ENCODE measurements at places on chromosomes 3 and 15. TPM values are rescaled to one million over a fixed set of nuclear protein-coding genes. Genes with fewer than 3 reads are reported as not detected.
A peak's percentile ranks its signal among the peaks of the same experiment; 100 is the strongest.

DNA sequence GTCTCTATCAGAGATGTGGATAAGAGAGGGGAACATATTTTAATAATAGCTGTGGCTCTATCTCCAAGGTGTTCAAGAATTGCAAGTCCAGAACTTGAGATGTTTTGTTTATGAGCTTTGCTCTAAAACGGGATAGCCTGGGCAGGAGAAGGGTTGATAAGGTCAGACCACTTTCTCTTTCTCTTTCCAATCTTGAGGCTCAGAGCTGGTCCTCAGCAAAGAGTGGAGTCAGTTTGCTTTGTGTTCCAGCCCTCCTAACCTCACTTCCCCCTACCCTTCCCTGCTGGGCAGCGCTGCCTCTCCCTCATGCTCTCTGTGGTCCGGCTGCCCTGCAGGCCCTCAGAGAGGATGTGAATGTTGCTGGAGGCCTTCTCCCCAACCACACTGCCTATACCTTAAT, 13.8 kb downstream of the KLHL6 start:
- DNase-seq = no peak

GRCh38 chr3:155872904-155873646, 2.6 kb downstream of the GMPS start:
- DNase-seq = no peak

DNA sequence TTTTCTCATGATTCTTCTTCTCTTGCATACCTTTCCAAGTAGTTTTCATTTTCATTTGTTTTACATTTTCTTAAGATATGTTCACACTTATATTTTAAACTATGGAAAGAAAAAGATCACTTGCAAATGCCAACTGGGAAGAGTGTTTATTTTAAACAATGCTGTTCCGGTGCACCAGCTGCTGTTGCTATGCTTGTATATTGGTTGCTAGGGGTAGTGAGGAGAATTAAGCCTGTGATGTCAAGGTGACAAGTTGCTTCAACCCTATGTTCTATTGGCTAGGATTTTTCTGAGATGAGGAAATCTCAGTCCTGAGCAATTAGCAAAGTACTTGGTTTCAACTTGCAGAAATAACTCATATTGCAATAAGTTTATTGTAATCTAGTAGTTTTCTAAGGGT, 500.1 kb downstream of the MFSD1 start:
- DNase-seq = no peak

DNA sequence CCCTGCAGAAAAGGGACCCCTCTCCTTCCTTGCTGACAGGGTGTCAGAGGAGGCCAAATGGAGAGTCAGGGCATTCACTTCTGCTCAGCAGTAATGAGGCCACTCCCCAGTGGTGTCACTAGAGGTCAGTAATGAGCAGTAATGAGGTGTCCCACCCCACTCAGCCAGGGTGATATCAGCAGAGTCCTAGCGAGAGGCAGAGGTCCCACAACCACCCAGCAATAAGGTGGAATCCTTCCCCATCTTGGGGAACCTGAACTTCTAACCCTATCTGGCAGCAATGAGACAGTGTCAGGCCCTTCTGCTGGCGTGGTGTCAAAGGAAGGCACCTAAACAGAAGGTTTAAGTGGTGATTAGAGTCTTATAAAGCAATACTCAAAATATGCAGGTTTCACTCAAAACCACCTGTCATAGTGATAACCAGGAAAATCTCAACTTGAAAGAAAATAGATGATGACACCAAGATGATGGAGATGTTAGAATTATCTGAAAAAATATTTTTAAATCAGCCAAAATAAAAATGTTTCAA, 12.9 kb downstream of the OCA2 start:
- no peak for DNase-seq

GRCh38 chr15:51658664-51659063, 22.6 kb upstream of the SCG3 start:
- no peak for DNase-seq

DNA sequence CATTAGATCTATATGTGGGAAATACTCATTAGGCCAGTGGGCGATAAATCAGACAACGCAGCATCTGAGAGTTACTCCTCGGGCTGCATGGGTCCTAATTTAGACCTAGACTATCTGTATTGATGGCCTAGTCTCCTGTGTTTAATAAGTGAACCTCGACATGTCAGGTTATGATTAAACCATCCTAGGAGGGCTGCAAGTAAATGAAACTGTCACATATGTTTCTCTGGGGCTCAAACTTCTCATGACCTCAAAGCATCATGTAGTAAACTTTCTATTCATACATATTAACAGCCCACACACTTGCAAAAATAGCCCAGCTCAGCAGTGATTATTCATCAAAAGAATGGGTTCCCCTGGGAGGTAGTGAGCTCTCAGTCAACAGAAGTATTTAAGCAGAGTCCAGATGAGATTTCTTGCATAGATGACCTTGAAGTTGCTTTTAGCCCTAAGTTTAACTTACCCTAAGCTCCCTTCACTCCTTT, 51.6 kb downstream of the RAB11A start:
- DNase-seq = no peak

DNA sequence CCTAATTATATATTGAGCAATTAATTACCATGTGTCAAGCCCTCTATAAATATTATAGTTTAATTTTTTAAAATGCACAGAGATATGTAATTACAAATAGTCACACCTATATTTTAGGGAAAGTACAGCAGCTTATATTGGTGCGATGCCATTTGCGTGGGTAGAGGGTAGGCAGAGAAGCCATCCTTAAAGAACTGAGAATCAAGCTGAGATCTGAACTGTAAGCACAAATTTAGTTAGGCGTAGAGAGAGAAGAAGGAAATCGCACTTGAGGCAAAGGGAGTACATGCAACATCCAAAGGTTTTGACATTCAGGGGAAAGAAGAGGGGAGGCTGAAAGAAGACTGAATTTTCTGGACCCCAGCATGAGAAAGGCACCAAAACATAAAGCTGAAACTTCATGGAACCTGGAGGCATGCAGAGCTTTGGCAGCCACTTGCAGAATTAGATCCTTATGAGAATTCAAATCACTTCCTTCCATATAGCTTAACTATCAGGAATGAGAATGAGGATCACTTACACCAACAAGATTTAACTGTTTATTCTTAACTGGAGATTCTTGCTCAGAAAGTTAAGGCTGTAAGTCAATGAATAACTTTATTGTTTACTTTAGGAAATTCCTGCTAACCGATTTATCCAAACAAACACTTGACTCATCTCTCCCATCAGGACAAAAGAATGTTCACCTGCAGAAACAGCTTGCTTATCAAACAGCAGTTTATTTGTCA, 114.3 kb downstream of the TGFBR2 start:
- DNase-seq = no peak

DNA sequence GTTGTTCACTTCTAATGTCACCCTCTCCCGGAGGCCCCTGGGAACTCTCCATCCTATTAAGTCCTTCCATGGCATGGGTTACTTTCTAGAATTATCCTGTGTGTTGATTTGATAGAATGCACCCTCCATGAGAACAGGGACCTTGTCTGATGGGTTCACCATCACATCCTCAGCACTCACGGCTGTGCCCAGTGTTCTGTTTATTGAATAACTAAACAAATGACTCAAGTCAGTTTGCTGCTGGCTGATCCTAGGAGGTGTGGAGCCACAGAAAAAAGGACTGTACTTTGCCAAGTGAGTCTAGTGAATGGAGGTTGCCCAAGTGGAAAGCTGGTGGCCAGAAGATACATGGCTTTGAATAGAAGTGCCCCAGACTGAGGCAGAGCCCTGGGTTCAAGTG, 48.5 kb upstream of the RAB6B start:
- DNase-seq = no peak

DNA sequence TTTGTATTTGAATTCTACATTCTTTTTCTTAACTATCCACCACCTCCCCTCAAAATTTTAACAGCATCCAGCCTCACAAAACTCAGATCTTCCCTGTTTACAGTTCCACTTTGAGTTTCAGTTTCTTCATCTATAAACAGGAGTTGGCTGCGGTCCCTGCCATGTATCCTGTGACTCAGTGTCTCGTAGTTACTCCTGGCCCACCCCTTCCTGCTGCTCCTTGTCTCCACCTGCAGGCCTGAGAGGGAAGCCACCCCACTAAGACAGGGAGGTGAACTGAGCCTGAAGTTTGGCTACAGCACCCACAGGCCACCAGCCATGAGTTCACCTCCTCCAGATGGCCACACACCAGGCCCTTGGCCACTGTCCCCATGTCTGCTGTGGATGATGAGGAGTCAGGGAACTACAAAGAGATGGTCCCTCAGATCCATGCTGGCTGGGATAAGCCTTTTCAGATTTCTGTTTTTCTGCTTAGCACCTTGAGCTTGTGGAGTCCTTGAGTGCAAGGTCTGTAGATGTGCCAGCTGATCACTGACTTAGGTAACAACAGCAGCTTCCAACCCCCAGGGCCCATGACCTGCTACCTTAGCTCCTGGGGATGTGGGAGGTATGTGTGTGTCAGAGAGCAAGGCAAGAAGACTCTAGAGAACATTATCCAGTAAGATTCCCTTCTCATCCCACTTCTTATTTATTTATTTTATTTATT, 37.5 kb downstream of the CD86 start:
- no peak for DNase-seq

DNA sequence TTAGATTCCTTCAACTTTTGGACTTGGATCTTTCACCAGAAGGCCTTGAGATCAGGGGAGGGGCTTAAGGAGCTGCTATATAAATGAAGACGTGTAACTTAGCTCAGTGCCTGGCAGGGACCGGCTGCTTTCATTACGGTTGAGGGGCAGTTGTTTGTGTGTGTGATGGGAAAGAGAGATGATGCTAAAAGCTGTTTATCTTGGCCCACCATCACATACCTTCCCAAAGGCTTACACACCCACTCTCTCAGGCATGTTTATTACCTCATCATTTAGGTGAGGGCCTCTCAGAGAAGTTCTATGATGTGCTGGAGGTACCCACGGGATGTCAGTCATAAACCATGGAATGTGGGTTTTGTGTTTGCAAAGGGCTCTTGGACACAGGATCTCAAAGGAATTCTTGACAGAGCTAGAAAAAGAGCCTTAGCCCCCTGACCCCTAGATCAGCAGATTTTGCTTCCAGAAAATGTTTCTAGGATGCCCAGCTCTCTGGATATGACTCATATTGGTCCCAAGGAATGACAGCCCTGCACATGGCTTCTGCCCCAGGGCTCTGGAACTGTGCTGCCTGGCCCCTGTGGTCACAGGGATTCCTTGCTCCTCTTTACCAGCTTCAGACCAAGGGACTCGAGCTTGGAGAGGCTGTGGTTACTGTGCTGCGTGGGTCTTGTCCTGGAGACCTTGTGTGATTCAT, 15.9 kb upstream of the SMAD3 start:
- DNase-seq = no peak

- DNase-seq = peak; percentile 9
Observed at GRCh38 chr3:80696280-80696679, 928.5 kb upstream of the ROBO1 start.

GRCh38 chr3:142543307-142543706, 35.2 kb downstream of the ATR start:
- DNase-seq = no peak

DNA sequence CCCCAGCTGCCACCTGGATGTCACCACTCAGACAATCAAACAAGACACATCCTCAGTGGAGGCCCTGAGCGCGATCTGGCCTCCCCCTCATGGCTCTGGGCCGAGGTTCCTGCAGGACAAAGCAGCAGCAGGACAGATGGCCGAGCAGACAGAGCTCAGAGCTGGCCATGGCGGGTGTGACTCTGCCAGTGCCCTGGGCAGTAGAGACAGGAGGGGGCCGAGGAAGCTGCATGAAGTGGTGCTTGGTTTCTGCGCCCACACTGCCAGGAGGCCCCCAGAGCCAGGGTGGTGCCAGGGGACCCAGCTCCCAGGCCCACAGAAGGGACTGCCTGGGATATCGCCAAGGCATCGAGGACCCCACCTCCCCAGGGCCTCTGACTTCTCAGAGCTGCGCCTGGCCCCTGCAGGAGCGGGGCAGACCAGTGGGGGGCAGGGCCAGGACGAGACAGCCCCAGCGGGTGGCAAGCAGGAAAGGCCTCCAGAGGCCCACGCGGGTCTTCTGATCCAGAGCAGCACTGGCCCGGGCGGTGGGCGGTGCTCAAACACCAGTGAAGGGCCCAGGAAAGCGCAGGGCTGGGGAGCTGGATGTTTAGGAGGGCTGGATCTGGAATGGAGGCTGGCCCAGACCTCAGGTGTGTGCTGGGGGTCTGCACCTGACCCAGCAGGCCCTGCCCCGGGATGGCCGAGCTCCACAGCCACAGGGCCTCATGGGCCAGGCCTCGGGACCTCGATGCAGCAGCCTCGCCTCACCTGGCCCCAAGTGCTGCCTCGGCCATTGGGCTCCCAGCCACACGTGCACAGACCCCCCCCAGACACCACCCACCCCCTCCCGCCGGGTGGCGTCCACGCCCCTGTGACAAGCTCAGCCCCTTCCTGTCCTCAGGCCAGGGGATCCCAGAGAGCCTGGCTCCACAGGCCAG, 76.0 kb downstream of the GOLGA8G start:
- DNase-seq = no peak

- no peak for DNase-seq
Observed at GRCh38 chr3:183287301-183287971, 34.4 kb downstream of the B3GNT5 start.

COL6A6 gene
- not detected for total RNA-seq

MORC1 gene
- total RNA-seq = not detected

C3orf20 gene
- not detected for total RNA-seq

GRIP2 gene
- 0.06 TPM for total RNA-seq

HHATL gene
- not detected for total RNA-seq

RPL14 gene
- 490 TPM for total RNA-seq
